ENCODE measurements at places on chromosomes 11 and 22.
A peak's percentile ranks its signal among the peaks of the same experiment; 100 is the strongest.

DNA sequence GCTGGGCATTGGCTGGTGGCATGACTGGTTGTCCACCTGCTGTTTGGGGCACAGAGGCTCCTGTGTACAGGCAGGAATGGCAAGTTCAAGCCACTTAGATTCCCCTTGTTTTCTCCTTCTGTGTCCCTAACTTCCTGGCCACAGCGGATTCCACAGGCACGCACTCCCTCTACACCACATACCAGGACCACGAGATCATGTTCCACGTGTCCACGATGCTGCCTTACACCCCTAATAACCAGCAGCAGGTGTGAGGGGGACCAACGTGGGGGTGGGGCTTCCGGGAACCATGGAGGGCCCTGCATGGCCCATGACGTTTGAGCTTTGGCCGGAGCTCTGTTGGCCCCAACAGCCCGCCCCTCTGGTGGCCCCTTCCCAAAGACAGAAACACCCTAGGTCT lies 7.8 kb downstream of the SIPA1 start:
- DNase-seq, result no peak

DNA sequence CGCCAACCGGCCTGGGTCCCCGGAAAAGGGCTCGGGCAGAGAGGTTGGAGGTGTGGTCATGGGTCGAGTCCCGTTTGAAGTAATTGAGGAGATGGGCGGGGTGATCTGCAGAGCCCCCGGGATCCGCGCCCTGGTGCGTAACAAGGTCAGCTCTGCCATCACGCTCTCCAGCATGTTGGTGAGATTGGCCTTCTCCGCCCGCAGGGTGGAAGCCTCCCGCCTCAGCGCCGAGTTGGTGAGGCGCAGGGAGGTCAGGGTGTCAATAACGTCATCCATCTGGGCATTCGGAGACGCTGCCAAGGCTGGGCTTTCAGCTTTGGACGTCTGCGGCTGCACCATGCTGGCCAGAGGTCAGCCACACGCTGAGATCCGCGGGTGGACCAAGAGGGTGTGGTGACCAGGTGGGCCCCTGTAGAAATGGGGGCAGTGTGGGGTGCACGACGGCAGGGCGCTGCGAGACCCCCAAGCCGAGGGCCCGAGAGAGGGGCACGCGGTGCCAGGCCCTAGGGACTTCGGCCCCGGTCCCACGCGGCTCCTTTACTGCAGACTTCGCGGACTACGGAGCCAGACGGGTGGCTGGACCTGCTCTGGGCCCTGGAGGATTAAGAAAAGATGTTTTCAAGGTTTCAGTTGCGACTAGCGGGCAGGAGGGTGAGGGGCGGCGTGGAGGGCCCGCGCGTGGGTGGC lies 672 bp downstream of the RTL6 start:
- DNase-seq, result no peak

- DNase-seq, result no peak
These were observed 50.7 kb upstream of the CD44 start for GRCh38 chr11:35088226-35088625.

DNA sequence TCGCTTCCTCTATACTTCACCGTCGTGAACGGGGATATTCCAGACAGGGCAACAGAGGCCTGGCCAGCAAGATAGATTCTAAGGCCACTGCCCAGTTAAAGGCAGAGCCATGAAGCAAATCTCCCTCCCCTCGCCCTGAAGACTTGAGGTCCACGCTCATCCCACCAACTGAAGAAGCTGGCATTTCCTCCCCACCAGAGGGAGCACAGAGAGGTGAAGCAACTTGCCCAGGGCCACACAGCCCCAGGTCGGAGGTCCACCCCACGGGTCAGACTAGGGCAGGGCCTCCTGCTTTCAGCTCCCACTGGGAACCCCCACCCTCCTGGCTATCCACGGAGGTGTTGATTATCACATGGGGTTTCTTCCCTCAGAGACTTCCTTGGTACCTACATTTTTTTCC lies 27.4 kb downstream of the MN1 start:
- no peak for DNase-seq

DNA sequence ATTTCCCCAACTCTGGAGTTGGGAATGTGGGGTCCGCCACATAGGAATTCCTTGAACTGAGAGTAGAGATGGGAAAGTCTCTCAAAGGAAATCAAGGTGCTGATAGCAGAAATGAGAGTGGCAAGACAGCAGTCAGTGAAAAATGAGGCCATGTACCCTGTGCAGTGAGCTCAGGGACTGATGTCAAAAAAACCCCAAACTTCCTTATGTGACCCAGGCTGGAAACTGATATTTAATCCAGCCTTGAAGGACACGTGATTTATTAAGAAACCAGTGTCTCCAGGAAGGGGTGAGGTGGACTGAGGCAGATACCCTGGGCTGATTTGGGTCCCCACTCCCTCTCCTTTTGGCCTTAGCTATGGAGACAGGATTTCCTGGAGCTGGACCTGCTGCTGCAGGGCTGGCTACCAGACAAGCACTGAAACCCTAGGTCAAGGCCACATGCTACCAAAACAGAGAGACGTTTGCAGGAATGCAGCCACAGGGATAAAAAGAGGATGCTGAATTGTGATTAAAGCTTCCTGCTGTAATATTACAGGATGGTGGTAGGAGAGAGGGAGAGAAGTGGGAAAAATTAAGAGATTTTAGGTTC lies 25.3 kb upstream of the FCHSD2 start:
- no peak for DNase-seq

GRCh38 chr11:73539506-73540084 lies 58.3 kb downstream of the FAM168A start:
- DNase-seq, result no peak

- DNase-seq, result no peak
These were observed 43.3 kb downstream of the ENDOD1 start for GRCh38 chr11:95132956-95133355.

GRCh38 chr11:95081412-95081811 lies 8.2 kb upstream of the ENDOD1 start:
- no peak for DNase-seq

DNA sequence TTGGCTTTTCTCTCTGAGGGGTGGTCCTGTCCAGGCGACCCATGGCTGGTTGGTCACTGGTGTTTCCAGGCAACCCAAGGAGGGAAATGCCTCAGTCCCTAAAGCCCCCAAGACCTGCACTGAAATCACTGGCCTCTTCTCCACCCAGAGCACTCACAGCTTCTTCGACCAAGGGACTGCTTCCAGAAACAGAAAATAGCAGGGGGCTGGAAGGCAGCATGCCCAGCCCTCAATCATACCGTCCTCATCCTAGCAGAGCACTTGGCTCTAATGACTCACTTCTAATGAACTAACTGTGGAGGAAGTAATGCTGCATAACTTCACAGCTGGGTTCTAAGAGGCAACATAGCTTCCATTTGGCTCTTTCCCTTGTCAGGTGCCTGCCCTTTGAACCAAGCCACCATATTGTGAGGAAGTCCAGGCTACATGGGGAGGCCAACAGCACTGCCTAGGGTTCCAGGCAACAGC lies 27.6 kb downstream of the DKK3 start:
- no peak for DNase-seq

- DNase-seq, result no peak
These were observed 6.4 kb upstream of the SYT9 start for GRCh38 chr11:7245341-7245740.

DNA sequence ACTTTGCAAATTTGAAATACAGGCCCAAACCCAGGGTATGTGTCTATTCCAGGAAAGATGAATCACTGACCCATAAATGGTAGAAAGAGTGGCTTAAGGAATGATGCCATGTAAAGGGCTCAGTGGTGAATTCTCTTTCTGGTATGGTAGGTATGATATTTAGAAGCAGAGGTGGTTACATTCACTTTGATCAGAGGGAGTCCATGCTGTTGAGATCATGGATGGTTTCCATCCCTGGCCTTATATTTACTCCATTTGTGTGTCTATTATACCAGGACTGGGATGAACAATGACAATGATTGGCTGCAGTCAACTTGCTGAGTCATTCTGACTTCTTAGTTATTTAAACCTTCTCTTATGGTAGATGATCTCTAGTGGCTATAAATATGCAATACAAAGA lies 419.8 kb upstream of the LRRC4C start:
- DNase-seq, result no peak

- no peak for DNase-seq
These were observed 94.5 kb downstream of the PHF21A start for GRCh38 chr11:46026606-46027293.

GRCh38 chr11:106329273-106330018 lies 252.0 kb downstream of the AASDHPPT start:
- no peak for DNase-seq

DNA sequence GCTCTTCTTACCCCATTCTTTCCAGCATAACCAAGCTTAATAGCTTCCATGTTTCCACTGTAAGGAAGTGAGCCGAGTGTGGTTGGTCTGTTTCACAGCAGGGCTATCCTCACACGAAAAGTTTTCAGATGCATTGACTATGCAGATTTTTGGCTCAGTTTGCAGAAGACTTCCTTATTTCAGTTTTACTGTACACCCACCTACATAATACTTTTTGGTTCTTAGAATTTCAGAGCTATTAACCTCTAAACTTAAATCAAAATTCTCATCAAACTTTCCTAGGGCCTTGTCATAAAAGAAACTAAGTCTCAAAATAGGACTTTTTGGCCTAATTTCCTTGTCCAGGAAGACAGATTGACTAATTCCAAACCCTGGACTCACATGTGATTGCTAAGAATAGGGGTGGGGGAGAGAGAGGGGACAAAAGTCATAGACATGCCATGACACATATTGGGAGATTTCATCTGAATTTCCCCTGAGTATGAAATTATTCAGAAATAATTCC lies 7.3 kb upstream of the EHF start:
- no peak for DNase-seq

DNA sequence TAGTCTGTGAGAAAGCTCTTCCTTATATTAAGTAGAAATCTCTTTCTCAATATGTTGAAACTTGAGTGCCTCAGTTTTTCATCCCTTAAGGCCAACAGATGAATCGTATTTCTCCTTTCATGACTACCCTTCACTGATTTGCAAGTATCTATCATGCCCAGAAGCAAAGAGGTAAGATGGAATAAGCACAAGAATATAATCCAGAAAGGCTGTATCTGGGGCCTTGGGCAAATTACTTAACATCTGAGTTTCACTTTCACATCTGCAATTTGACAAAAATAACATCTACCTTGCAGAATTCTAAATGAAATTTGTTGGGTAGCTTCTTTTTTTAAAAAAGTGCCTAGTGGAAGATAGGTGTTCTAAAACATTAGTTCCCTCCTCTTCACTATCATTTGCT lies 552.4 kb upstream of the ANO5 start:
- no peak for DNase-seq

DNA sequence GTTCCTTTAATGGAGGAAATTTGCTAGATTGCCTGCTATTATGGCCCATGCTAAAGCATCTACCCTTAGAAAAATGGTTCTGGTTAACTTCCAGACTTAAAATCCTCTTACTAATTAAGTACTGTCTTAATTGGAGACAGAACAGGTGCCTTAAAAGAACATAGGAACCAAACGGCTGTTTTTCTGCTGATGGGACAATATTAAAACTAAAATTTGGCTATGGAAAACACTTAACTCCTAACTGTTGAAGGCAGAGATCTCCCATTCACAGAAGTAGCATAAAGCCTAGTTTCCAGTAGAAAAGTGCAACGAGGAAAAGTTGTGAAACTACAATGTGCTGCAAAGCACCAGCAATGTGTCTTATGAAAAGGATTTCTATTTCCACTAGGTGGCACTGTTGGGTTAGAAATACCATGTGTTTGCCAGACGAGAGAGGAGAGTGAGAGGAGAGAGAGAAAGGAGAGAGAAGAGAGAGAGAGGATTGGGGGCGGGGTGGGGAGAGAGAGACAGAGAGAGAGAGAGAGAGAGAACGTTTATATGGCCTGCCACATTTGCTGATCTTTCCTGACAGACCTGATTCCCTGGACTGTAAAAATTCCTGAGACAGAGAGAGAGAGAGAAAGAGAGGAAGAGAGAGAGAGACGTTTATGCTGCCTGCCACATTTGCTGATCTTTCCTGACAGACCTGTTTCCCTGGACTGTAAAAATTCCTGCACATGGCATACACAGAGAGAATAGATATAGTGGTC lies 51.5 kb downstream of the FAM181B start:
- DNase-seq, result no peak

DNA sequence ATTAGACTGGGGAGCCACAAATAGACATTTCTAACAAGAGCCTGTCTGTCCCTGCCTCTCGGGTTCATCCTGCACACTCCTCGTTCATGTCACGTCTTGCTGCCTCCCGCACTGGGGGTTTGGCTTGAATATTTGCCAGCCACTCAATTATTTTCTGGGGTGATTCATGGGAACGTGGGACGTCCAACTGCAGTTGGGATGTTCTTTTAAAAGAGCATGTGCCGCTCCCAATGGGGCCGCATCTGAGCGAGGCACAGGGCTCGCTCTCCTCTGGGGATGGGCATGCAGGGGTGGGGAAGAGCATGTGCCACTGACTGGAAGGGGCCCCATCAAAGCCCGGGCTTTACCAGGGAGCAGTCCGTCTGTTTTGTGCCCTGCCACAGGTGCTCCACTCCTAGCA lies 43.4 kb downstream of the PARVG start:
- no peak for DNase-seq

GRCh38 chr11:19460718-19461405 lies 220.1 kb upstream of the E2F8 start:
- DNase-seq, result no peak

GRCh38 chr22:26797910-26798309 lies 140.5 kb downstream of the MIAT start:
- no peak for DNase-seq

GRCh38 chr11:60957188-60957587 lies 5.2 kb upstream of the SLC15A3 start:
- DNase-seq, result no peak

DNA sequence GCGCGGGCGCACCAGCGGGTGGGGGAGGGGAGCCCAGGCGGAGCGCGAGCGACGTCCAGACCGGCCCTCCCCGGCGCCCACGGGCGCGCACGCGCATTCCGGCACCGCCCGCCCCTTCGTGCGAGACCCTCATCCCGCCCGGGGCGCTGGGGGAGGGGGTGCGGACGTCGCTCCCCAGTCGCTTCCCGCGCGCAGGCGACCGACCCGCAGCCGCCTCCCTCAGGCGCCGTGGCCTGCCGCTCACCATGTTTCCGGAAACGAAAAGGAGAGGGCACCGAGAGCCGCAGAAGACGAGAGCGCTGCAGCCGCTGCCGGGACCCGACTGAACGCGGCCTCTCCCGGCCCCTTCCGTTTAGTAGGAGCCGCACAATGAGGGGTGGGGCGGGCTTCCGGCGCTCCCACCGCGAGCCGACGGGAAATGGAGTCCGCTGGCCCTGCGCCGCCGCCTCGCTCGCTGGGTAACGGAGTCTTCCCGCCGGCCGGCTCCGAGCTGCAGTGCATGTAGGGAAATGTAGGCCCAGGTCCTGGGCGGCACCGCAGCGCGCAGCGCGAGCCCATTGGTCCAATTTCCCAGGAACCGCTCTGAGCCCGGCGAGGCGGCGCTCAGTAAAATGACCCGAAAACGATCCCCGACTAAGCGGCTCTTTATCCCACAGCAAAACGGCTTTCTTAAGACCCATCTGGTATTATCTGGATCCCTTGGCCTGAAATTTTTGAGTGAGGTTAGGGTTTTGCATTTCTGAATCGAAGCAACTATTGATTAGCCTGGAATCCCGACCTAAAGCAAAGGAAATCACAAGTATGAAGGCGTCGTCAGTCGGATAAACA lies at the start of gene CFL1:
TSS of gene CFL1 (minus strand) at position 328 of the 828 bp plus-strand sequence. CDS start at position 247, 81 bp downstream.
- DNase-seq, result peak; percentile 97

GRCh38 chr11:36558571-36559413 lies 9.0 kb upstream of the RAG1 start:
- no peak for DNase-seq

- no peak for DNase-seq
These were observed 28.7 kb upstream of the PICK1 start for GRCh38 chr22:38028344-38029130.

- DNase-seq, result no peak
These were observed 23.5 kb upstream of the L3MBTL2 start for GRCh38 chr22:41181349-41182241.

All from activated CD4-positive, CD25-positive, alpha-beta regulatory T cell (primary cell).